ENCODE measurements at places on chromosomes 7 and 10.

DNA sequence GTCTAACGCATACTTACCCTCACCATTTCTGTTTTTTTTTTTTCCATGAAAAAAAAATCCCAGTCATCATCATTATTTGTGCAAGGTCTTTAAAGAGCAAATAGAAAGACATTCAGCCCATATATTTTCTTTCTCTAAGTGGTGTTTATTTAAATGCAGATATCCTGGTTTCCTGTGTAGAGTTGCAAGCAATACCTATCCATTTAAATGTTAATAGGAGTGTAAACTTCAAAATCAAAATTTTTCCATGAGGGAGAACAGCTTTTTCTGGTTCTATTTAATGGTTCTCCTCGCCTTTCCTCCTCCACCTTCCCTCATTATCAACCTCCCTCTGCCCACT lies 120.1 kb upstream of the AGK start:
- no peak for DNase-seq

- DNase-seq: no peak
Observed at GRCh38 chr7:29806208-29806994, at the start of gene WIPF3. Gene WIPF3 (plus strand): TSS chr7:29806508. CDS start chr7:29834725, 28,217 bp downstream.

GRCh38 chr7:43208242-43208641 lies 95.8 kb downstream of the HECW1 start:
- DNase-seq: no peak

DNA sequence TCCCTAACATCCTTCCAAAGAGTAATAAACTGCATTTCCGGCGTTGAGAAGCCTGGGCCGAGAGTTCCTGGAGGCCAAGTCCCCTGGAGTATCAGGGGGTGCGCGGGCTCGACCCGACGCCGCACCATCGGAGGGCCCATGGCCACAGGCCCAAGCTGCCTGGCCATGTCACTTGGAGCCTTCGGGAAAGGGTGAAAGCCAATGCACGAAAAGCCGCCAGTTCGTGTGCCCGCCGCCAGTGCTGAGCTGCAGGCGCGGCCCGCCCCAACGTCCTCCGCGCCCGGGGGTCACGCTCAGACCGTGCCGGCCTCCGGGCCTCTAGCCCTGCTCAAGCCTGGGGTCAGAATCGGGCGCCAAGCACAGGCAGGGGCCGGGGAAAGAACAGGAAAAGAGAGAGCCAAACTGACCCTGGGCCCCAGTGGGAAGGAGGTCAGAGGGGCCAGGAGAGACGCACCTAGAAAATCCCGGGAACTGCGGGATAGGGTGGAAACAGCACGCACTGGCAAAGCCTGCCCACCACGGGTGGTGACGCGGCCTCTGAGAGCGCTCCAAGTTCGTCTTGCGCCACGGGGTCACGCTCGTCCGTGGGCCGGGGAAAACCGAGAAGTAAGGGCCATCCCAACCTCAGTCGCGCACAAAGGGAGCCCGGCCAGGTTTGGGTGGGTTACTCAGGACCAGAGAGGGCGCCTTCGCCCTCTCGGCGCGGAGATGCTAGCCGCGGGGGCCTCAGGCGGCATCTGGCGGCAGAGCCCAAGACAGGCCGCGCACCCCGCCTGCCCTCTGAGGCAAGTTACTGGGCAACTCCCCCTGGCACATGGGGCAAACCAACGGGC lies 4.2 kb upstream of the EBF3 start:
- no peak for DNase-seq

DNA sequence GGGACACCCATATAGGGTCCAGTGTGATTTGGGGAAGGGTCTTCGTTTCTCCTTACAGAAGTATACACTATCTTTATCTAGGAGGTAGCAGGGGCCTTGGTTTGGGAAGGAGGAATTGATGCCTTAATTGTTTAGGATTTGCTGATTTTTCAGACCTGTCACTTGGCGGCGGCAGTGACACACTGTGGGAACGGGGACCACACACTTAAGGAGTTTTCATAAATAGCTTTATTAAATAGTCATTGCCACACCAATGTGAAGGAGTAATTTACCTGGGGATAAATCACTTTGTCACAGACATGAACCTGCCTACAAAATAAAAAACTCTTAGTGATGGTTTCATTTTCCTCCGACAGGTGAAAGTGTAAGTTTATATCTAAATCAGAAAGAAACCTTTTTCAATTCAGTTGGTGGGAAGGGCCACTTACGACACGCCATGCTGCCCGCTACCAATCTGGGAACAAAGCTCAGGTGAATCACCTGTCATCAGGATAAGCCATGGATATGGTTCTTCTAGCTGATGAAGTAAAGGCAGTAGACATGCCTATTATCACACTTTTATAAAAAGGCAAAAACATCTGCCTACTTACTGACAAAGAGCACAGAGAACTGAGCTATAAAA lies 12.3 kb upstream of the ENO4 start:
- no peak for DNase-seq

- DNase-seq: no peak
Observed at GRCh38 chr10:58724781-58725180, 212.1 kb downstream of the BICC1 start.
